Epithelial cell of esophagus (primary cell): ENCODE measurements at places on chromosomes 7 and 10.

GRCh38 chr10:46254467-46254866, 32.3 kb upstream of the ANTXRL start:
- DNase-seq: no peak

DNA sequence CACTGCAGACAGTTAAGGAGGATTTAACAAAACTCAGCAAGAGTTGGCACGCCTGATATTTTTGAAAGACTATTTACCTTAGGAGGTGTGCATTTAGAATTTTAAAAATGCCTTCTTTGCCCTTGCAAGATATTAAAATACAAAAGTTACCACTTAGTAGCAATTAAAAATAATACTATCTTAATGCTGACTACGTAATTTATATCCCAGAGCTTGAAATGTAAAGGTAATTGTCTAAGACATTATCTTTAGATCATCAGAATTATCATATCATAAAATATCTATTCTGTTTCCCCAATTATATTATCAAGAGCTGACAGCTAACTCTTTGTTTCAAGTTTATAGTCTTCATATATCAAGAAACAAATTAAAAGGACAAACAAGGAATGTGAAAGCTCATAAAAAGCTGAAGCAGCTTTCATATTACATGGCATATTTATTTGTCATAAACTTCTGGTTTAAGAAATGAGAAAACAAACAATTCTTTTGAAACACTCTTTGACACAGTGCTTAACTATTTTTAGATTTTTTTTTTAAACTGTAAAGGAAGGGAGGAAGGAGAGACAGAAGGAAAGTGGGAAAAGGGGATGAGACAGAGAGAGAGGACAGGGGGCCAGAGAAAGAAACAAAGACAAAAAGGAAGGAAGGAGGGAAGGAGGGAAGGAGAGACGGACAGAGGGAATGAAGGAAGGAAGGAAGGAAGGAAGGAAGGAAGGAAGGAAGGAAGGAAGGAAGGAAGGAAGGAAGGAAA, 73.5 kb downstream of the RTKN2 start:
- DNase-seq: no peak

DNA sequence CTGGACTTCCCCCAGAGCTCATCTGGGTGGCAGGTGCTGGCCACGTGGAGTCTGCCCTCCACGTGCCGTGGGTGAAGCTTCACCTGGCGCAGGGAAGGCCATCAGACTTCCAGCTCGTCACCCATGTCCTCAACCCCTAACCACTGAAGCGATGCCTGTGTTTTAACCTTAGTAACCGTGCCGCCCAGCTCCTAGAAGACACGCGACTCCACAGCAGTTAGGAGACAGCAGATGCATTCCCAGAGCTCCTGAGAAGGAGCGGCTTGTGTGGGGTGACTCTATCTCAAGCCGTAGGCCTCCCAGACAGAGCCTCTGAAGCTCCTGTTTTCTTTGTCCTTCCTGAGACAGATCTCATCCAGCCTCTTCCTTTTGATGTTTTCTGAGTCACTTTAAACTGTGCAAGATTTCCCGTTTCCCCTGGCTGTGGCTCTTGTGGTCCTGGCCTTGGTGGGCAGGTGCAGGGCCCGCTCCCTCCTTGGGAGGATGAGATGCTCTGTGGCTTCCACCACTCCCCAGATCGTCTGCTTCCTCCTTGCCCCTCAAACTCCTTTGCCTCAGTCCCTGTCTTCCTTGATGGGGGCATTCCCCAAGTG, 41.4 kb upstream of the AP5Z1 start:
- DNase-seq: no peak

- DNase-seq: no peak
These were observed 143.3 kb upstream of the RSU1 start for GRCh38 chr10:16960551-16960950.

- DNase-seq: no peak
These were observed 186.0 kb upstream of the AKR1E2 start for GRCh38 chr10:4639960-4640359.

DNA sequence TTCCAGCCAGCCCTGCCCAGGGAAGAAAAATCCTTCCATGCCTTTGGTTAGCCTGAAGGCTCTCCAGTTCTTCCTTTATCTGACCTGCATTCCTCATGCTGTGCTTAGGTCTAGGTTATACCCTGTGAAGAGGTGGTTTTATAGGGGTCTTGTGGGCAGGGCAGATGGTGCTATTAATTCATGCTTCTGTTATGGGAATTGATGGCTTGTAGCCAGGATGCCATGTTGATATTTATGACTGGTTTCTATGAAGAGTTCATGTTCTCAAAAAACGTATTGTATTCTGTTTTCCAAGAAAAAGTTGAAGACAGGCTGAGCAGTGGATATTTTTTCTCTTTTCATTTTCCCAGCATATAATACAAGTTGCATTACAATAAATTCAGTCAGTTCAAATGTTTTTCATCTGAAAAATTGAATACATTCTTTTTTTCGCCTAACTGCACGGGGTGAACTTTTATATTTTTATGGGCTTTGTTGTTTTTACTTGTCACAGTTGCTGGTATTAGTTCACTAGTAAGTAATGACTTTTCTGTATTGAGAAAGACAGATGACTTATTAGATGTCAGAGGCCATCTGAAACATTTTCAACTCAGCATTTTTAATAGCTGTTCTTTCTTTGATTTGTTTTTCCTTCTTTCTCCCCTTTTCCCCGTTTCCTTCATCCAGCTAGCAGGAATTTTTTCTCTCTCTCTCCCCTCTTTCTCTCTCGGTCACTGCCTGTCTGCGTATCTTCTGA, 322.8 kb downstream of the LRMDA start:
- DNase-seq: no peak

GRCh38 chr7:31122649-31123058, 70.5 kb downstream of the ADCYAP1R1 start:
- peak; percentile 81 for DNase-seq

DNA sequence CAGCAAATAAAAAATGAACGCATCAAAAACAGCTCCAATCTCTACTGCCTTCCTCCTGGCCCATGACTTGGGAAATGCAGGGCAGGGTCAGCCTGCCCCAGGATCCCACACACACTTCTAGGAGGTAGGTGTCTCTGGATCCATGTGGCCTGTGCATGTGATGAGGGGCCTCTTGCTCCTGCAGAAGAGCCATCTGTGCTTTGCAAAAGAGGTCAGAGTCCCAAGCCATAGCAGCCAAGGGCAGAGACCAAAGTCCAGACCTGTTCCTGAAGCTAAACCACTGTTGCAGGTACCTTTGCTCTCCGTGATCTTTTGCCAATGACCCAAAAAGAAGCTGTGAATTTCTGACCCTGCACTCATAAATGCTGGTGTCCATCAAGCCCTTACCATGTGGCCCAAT, 57.1 kb downstream of the KCNMA1 start:
- no peak for DNase-seq

GRCh38 chr10:114334301-114334700, 70.0 kb downstream of the AFAP1L2 start:
- DNase-seq: no peak

DNA sequence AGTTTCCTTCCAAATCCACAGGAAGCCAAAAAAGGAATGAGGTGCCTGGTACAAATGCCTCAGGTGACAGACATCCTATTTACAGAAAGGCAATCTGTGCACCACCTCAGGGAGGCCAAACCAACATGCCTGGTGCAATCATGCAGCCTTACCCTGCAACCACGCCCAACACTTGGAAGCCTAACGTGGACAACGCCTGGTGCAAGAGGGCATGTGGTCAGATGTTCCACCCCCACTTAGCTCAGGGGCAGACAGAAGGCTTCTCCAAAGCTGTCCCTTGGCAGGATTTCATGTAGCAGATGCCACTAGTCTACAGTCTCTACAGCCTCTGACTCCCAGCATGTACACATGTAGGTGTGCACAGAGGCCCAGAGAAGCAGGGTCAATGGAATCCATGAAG, 89.5 kb downstream of the KCNMA1 start:
- no peak for DNase-seq

- peak; percentile 64 for DNase-seq
These were observed 109.2 kb downstream of the DPY19L1 start for GRCh38 chr7:34928052-34928451.

DNA sequence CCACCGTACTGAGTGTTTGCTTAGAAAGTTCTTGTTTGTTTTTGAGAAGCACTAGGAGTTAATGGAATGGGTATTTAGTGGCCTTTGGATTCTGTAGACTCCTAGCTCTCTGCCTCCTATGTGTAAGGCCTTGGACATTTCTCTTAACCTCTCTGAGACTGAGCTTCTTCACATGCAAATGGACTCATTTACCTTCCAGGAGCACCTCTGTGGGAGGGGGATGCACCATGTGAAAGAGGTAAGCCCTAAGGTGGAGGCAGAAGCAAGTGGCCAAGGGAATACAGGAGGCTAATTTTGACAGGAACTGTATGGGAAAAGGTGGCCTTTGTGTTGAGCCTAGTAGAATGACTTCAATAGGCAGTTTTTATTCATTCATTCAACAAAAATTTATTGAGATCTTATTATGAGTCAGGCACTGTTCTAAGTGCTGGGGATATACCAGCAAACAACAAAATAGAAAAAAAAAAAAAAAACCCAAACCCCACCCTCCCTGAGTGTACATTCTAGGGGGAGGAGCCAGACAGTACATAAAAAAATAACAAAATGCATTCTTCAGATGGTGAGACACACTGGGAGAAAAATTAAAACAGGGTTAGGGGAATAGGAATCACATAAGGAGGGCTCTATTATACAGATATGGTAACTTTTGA, 9.2 kb upstream of the EPHA1 start:
- peak; percentile 64 for DNase-seq

DNA sequence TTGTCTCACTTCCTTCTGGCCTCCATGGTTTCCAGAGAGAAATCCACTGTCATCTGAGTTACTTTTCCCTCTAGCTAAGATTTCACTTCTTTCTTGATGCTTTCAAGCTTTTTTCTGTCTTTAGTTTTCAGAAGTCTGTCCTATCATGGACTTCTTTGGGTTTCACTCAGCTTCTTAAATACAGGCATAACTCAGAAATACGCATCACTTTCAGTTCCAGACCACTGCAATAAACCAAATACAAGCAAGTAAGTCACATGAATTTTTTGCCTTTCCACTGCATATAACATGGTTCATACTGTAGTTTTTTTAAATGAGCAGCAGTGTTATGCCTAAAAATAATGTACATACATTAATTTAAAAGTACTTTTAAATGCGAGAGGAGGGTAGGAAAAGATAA, 48.7 kb downstream of the STK17A start:
- DNase-seq: no peak
